ENCODE measurements at places on chromosomes 3 and 15. TPM values are rescaled to one million over a fixed set of nuclear protein-coding genes. Genes with fewer than 3 reads are reported as not detected.

MORC1 gene
- total RNA-seq, result not detected

DIPK2A gene
- total RNA-seq, result 27.1 TPM

GOLGA8S gene
- total RNA-seq, result 0.13 TPM

MUC13 gene
- not detected for total RNA-seq

GRM7 gene
- not detected for total RNA-seq

UNC45A gene
- 96.8 TPM for total RNA-seq

CHRNA7 gene
- total RNA-seq, result 0.38 TPM

SOX14 gene
- total RNA-seq, result not detected

SPSB4 gene
- total RNA-seq, result under 0.01 TPM

CYP8B1 gene
- not detected for total RNA-seq

GATM gene
- 0.26 TPM for total RNA-seq

ITGB5 gene
- 51.0 TPM for total RNA-seq

JMJD7 gene
- 2.4 TPM for total RNA-seq

DNAH1 gene
- total RNA-seq, result 1.0 TPM

UBE2Q2 gene
- total RNA-seq, result 44.2 TPM

GP5 gene
- 0.13 TPM for total RNA-seq

IQCF5 gene
- not detected for total RNA-seq

CDHR4 gene
- not detected for total RNA-seq

ANKUB1 gene
- total RNA-seq, result under 0.01 TPM

EXD1 gene
- under 0.01 TPM for total RNA-seq

GHRL gene
- 0.51 TPM for total RNA-seq

CHST13 gene
- not detected for total RNA-seq

MASP1 gene
- total RNA-seq, result 0.77 TPM

UROC1 gene
- not detected for total RNA-seq

CYP11A1 gene
- total RNA-seq, result not detected

MYZAP gene
- total RNA-seq, result 45.7 TPM

TRPC1 gene
- total RNA-seq, result 5.2 TPM

PLA2G4D gene
- total RNA-seq, result not detected

MYO1E gene
- total RNA-seq, result 32.4 TPM

SCAMP5 gene
- 18.1 TPM for total RNA-seq

CFAP91 gene
- not detected for total RNA-seq

GOLGA6D gene
- total RNA-seq, result not detected

HMCES gene
- total RNA-seq, result 25.4 TPM

GOLGA6L7 gene
- not detected for total RNA-seq

SHISA5 gene
- total RNA-seq, result 91.9 TPM

GOLGA8J gene
- total RNA-seq, result not detected

KLHL6 gene
- total RNA-seq, result 2.1 TPM

CNTN3 gene
- not detected for total RNA-seq

NCBP2 gene
- total RNA-seq, result 49.3 TPM

CLDN16 gene
- total RNA-seq, result not detected

SYNPR gene
- total RNA-seq, result not detected

SEMA3G gene
- total RNA-seq, result 23.0 TPM

TMEM212 gene
- not detected for total RNA-seq

NR2E3 gene
- total RNA-seq, result under 0.01 TPM

DET1 gene
- 2.2 TPM for total RNA-seq
